Astrocyte (in vitro differentiated cells and primary cell): ENCODE measurements at places on chromosomes 2 and 18.

- no peak for DNase-seq
Measured at GRCh38 chr2:241852981-241853631, 5.6 kb downstream of the PDCD1 start.

- DNase-seq, result peak; percentile 10
Measured at GRCh38 chr18:7958081-7958896, 391.2 kb downstream of the PTPRM start.

- DNase-seq, result no peak
Measured at GRCh38 chr2:15666861-15667808, 75.5 kb downstream of the DDX1 start.

DNA sequence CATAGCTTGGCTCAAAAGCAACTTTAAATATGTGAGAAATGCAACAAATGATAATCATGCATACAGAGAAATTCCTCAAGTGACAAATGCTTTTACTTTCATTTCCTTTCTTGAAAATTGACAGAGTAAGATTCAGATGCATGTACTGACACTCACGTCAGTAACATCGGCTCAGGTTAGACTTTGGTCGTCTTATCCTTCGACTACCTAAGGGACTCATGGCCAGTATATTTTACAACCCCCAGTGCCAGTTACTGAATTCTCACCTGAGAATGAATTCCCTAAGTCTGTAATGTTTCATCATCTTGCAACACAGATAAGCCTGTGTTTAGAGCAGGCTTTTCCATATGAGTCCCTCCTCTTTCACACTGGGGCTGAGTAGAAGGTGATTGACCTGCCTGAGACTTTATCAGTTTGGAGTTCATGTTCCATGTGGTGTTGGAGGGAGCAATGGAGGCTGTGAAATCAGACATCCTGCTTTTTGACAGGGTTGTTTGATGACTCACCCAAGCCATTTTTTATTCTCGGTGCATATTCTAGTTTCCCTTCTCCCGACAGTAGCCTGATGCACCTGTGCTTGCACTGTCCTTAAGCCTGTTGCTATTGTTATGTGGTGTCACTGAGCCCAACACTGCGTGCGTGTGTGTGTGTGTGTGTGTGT is 30.5 kb upstream of the ATP8B1 start:
- DNase-seq, result peak; percentile 51

DNA sequence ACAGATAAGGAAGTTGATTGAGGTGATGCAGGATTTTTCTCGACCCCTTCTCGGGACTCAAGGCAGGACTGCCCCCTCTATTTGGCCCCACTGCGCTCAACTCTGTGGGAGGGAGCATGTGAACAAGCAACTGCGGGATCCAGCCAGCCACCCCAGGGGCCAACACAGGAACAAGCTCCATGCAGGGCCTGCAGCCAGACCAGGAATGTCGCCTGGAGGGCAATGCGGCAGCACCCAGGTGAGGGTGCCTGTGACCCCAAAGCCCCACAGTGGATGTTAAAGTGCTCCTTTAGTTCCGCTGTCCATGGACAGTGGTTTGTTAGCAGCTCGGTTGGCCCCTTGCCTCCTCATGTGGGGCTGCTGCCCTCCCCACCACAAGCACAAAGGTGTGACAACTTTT is 57.1 kb downstream of the HRH4 start:
- no peak for DNase-seq

GRCh38 chr18:1760901-1761300 is 810.4 kb downstream of the METTL4 start:
- peak; percentile 3 for DNase-seq

GRCh38 chr18:34872066-34872465 is 162.0 kb downstream of the DTNA start:
- peak; percentile 6 for DNase-seq

GRCh38 chr2:61853086-61853846 is 594 bp downstream of the FAM161A start:
- DNase-seq, result peak; percentile 25

- DNase-seq, result no peak
Measured at GRCh38 chr2:229635371-229635680, 79.0 kb downstream of the DNER start.

- DNase-seq, result no peak
Measured at GRCh38 chr2:105361102-105361889, 24.0 kb downstream of the C2orf49 start.

DNA sequence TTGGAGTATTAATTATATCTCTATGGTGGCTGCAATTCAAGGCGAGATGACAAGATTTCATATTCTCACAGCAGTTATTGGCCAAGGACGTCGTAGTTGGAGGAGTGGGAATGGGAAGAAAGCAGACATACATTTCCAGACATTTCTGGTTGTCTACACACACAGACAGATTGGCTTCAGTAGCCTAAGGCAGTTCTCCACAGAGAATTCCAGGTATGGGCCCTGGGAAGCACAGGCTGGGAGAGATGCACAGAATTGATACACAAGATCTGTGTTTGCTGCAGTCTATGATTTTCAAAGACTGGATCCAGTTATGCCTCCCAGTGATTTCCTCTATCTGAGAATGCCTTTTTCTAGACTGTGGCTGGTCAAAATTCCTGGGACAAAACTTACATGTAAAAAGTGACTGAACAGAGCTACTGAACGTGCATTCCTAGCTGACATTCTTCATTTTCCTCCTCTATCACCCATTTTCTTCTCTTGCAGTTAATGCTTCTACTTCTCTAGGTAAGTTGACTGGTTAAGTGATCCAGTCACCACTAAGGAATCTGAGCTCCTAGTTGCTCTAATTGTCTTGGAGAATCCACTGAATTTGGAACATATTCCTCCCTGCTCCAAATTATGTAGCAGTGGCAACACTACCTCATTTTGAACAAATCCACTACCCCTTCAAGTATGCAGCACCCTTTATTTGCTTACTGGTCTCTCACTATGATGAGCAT is 386.7 kb upstream of the CDH7 start:
- DNase-seq, result no peak

DNA sequence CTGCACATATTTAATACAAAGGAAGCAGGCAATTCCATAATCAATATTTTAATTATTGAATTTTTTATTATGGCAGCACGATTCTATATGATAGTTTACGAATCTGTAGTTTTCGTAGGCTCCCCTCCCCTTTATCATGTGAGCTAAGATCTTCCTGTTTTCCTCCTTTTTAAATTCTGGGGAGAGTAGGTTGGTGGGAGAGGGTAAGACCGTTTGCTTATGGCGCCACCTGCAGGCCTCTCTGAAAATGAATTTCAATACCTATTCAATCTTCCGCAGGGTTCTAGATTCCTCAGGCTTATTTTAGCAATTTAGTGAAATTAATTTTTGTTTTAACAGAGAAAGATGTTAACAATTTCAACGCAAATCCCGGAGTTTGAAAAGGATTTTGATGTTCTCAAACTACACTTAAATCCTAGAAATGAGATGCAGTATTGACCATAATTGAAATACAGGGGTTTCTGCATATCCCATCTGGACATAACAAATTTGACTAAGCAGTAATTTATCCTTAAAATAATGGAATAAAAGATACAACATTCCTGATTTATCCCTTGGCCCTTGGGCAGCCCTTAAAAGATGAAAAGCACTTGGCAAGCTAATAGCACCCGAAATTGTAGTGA is 12.8 kb upstream of the GBX2 start:
- DNase-seq, result peak; percentile 41
